ENCODE measurements at places on chromosomes 13 and 19. TPM values are rescaled to one million over a fixed set of nuclear protein-coding genes. Genes with fewer than 3 reads are reported as not detected.

GRCh38 chr13:112172017-112172416 is 105.1 kb downstream of the SOX1 start:
- DNase-seq = no peak

- no peak for DNase-seq
Observed at GRCh38 chr13:43078399-43078798, 55.0 kb downstream of the DNAJC15 start.

- DNase-seq = no peak
Observed at GRCh38 chr13:41004875-41005693, 14.0 kb downstream of the ELF1 start.

GRCh38 chr19:33799476-33799875 is 2.8 kb downstream of the KCTD15 start:
- no peak for DNase-seq

DNA sequence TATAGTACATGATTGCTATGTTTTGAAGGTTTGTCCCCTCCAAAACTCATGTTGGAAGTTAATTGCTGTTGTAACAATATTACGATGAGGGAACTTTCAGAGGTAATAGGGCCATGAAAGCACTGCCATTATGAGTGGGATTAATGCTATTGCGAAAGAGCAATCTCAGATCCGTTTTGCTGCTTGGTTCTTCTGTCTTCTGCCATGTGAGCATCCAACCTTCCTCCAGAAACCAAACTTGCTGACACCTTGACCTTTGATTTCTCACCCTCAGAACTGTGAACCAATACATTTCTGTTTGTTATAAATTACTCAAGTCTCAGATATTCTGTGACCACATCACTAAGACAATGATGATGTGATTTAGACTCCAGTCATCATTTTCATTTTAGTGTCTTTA is 2590.9 kb downstream of the PCDH9 start:
- no peak for DNase-seq

DNA sequence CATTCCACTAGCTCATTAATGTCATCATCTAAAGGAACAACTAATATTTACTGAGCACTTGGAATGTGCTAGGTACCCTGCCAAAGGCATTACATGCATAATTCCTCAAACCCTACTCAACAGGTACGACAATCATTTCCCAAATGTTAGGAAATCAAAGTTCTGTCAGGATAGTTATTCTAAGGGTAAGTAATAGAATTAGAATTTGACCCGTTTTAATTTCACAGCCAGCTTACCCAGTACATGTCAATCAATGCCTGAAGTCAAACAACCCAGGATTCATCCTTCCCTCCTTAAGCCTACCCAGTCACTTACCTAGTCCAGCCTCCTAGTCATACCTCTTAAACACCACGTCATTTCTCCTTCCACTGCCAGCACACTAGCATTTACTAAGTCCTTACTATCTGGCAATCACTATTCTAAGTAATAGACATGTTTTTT is 2.4 kb downstream of the LNX2 start:
- DNase-seq = no peak

GRCh38 chr13:93740334-93740733 is 513.7 kb downstream of the GPC6 start:
- no peak for DNase-seq

- DNase-seq = no peak
Observed at GRCh38 chr19:18001777-18002345, 6.1 kb upstream of the ARRDC2 start.

- DNase-seq = no peak
Observed at GRCh38 chr13:27522847-27523246, 72.5 kb upstream of the MTIF3 start.

- DNase-seq = peak; percentile 32
Observed at GRCh38 chr13:106752584-106753170, 184.7 kb upstream of the ARGLU1 start.

DNA sequence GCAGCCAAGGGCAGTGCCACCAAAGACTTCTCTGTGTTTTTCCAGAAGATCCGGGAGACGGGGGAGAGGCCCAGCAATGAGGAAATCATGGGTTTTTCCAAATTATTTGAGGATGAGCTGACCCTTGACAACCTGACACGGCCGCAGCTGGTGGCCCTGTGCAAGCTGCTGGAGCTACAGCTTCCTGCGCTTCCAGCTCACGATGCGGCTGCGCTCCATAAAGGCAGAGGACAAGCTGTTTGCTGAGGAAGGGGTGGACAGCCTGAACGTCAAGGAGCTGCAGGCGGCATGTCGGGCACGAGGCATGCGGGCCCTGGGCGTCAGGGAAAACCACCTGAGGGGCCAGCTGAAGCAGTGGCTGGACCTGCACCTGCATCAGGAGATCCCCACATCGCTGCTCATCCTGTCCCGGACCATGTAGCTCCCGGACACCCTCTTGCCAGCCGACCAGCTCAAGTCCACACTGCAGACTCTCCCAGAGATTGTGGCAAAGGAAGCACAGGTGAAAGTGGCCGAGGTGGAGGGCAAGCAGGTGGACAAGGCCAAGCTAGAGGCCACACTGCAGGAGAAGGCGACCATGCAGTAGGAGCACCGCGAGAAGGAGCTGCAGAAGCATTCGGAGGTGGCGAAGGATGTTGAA is 11.7 kb downstream of the ZSCAN1 start:
- DNase-seq = no peak

GRCh38 chr13:23105051-23105450 is 75.7 kb upstream of the SGCG start:
- DNase-seq = peak; percentile 27

DNA sequence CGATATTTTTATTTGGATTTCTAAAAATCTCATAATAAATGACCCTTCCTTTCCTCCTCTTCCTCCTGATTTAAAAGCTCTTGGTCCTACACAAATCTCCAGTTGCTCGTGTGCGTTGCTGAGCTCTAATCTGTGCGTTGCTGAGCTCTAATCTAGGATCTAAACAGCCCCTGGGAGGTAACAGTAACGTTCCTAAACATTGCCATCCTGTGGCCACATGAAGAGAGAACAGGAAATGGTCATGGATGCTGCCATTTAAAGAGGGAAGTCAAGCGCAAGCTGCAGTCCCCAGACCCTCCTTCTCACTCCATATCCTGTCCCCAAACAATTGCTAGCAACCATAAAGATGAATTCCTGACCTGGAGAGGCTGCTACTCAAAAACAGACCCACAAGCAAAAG is 170.8 kb downstream of the NUFIP1 start:
- DNase-seq = no peak

GRCh38 chr19:2627855-2628254 is 74.6 kb downstream of the GNG7 start:
- DNase-seq = no peak

DNA sequence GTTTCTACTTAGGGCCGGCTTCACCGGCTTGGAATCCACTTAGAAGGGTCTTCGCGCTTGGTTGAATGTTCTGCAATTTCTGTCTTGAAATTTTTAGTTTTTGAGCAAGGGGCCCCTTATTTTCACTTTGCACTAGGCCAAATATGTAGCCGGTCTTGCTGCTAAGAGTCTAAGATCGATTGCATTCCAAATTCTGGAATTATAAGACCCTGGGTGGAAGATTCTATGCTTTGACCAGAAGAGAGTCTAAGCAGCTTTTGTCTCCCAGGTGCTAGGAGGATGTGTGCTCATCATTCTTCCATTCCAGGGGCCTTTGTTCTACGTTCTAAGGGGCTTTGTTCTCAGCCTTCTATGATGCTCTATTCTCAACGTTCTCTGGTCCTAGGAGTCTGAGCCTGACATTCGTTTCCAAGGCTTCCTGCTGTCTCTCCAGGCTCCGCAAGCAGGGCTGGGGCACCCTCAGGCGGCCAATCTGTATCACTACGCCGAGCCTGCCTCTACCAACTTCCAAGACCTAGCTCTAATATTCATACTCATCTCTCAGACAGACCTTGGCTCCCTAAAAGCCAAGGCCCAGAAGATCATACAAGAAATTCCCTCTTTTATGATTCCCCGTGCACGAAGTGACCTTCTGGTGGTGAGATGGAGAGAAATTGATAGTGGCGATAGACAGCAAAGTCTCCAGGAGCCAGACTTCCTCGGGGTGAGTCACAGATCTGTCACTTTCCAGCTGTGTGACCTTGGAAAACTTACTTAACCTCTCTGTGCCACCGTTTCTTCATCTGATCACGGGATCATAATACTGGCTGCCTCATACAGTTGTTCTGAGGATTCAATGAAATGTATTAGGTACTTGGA is 982 bp upstream of the DACT3 start:
- DNase-seq = peak; percentile 91

GRCh38 chr13:81393721-81394120 is 1052.8 kb upstream of the SPRY2 start:
- no peak for DNase-seq

DNA sequence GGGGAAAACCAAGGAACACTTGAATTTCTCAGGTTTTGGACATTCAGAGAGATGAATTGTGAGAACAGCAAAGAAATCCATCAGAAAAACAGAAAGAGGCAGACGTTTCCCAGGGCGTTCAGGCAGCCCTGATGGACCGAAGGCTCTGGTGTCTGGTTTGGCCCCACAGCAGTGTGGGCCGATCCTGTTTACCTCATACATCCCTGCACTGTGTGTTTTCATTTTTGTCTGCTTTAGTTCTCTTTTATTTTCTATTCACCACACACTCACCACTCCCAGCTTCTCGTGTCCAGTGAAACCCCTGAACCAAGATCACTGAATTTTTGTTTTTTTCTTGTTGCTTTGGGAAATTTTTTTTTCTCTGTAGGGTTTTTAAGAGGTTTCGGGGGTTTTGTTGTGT is 11.9 kb upstream of the WDR18 start:
- DNase-seq = no peak

DNA sequence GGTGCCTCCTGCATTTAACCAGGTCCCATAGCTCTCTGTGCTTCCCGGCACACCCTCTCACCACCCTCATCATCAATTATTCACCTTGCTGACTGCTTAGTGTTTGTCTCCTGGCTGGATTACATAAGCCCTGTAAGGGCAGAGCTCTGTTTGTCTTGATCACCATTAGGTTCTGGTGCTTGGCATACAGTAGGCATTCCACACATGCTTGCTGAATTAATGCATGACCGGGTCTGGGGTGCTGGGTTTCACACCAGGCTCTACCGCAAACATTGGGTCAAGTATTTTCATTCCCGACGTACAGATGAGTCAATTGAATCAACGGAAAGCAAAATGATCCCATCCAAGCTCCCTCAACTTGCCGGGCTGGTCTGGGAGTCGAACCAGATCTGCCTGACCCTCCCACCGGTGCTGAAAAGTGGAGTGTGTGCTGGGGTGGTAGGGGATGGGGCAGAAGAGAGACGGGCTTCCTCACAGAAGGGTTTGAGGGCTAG is 28.5 kb downstream of the VAV1 start:
- DNase-seq = no peak

- DNase-seq = peak; percentile 9
Observed at GRCh38 chr13:95641291-95642027, 3.0 kb downstream of the DZIP1 start.

DNA sequence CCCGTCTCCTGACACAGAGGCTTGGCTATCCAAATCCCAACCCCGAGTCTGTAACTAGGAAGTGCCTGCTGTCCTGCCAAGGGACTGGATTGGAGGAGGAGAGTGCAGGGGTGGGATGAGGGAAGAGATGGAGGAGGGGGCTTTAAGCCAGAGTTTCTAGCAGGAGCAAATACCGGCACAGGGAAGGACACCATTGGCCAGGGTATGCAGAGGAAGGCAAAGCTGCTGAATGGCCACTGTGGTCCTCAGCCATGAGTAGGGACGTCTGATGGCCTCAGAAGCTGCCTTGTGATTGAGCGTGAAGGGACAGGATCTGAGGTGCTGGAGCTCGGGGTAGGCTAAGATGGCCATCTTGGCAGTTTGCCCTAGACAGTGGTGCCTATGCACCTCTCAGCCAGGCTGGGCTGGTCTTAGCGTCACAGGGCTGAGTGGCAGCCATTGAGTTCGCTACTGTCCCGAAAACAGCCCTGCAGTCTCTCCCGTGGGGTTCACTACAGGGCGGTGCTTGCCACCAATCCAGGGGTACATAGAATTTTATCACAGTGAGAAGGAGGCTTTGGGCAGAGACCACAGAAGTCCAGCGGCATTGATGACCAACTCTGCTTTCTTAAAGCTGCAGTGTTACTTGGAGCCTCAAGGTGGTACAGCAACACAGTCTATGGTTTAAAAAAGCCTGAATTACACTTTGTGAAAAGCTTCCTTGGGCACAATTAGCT is 61.8 kb downstream of the AKAP11 start:
- peak; percentile 46 for DNase-seq

DNA sequence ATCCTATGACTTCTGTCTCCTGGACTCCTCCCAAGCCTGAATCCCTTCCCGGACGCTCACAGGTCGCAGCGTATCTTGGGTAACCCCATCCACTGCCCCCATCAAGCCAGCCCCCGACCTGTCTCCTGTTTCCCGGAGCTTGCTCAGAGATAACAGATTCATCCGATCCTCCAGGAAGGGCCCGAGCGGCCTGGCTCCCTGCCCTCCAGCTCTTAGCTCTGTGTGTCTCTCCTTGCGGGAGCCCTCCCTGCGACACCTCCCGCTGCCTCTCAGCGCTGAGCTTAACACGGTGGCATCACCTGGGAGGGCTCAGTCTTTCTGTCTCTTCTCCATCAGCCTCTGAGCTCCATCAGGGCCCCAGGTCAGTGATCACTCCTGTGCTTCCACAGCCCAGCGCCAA is 4.3 kb upstream of the TMEM255B start:
- DNase-seq = no peak

DNA sequence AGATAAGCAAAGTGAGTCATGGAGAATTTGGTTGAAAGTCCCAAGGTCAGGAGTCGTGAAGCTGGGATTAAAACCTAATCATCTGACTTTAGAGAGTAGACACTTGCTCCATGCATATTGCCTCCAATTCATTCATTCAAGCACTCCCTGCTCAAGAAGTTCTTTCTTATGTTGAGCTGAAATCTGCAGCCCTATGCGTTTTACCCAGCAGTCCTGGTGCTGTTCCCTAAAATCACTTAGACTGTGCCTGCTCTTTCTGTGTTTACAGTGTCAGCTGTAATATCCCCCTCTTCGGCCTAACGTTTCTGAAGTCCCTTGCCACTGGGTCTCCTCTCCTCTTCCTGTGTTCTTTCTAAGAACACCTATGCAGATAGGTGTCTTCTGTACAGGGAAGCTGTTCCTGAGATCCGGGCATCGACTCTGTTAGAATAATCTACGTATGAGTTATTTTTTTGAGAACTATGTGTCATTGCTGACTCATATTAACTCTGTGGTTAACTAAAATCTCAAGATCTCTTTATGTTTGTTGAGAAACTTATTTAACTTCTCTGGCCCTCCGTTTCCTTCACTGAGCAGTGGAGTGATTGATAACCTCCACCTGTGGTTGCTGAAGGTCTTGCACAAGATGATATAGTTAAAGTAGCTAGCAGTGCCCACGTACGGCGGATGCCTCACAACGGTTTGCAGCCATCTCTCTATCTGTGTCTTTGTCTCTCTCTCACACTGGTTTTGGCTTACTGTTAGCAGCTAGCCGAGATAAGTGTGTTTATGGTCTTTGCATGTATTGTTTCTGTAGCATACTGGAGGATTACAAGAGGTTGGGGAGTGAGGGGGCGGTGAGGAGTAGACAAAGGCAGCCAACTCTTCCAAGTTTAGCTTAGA is 4.7 kb downstream of the ALOX5AP start:
- peak; percentile 54 for DNase-seq

The PPP1R15A gene
- total RNA-seq = 138 TPM

The LATS2 gene
- total RNA-seq = 24.6 TPM

The ANKRD24 gene
- 1.4 TPM for total RNA-seq

The FAM216B gene
- 1.2 TPM for total RNA-seq

The DLL3 gene
- total RNA-seq = not detected

The GIPC3 gene
- 0.24 TPM for total RNA-seq

The TTC9B gene
- total RNA-seq = not detected
